ENCODE measurements at places on chromosomes 7 and 10.

- DNase-seq: no peak
Measured at GRCh38 chr7:38105874-38106483, 72.1 kb upstream of the STARD3NL start.

DNA sequence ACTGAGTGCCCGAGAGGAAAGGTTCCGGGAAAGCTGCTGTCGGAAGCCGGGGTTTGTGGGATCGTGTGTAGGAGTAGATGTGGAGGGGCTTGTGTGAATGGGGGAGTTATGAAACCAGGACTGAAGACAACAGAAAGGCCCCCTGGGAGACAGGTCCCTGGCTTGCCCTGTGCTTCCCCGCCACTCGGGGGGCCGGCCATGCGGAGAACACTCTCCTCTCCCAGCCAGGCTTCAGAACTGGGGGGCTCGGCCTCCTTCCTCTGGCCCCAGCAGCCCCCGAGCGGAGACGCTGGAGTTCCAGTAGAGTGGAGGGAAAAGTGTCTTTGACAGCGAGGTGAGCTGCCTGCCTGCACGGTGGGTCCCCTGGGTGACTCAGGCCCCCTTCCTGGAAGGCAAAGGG lies 185.0 kb downstream of the MGMT start:
- no peak for DNase-seq

GRCh38 chr10:121033366-121033765 lies 182.2 kb downstream of the WDR11 start:
- no peak for DNase-seq

- DNase-seq: no peak
Measured at GRCh38 chr10:42801135-42801534, 18.5 kb downstream of the BMS1 start.

Measured in stimulated activated CD8-positive, alpha-beta memory T cell treated with anti-CD3 and anti-CD28 coated beads, Interleukin-15, amount 100 ng/mL, for 48 hours (primary cell).